ENCODE measurements at places on chromosomes 1 and 21. TPM values are rescaled to one million over a fixed set of nuclear protein-coding genes. Genes with fewer than 3 reads are reported as not detected.

Gene VWA1
- 15.2 TPM for total RNA-seq

Gene OR2T1
- total RNA-seq, result not detected

GRCh38 chr1:37636435-37636834, 1.7 kb upstream of the RSPO1 start:
- no peaks in the 10 kb centered on the region for H3K36me3 ChIP-seq
- no peak overlapping the region for H3K4me3 ChIP-seq
- peaks cover 20% of the 10 kb centered on the region for H3K27me3 ChIP-seq
- no peak overlapping the region for H3K27ac ChIP-seq
- H3K4me1 ChIP-seq, result peaks cover 15% of the 10 kb centered on the region
- DNase-seq, result no peak

DNA sequence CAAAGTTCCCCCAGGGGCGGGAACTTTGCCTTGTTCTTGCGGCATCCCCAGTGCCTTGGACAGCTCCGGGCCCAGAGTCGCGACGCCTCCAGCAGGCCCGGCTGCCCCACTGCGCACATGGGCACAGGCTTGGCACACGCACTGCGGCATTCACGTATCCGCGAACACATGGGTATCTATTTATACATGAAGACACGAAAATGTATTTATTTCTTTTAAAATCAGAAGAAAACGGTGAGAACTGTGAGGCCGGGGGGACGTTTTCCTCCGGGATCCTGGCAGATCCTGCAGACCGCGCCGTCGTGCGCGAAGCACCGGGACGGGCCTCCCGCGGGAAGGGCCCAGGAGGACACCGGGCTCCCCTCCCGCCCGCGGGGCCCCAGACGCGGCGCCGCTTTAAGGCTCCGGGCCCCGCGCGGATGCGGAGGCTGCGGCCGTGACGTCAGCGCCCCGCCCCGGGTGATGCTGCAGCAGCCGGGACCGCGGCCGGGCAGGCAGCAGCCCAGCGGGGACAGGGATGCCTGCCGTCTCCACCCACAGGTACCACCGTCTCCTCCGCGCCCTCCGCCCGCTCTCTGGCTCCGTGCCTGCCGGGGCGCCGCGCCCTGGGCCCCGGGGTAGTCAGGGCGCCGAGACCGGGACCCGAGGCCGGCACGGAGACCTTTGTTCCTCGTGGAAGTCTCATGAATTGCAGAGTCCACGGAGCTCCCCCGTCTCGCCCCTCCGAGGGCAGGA, at the start of gene SLC45A1:
Gene SLC45A1 (plus strand): TSS at position 468 of the 735 bp plus-strand sequence. CDS start 6,216 bp downstream, outside the sequence.
- DNase-seq, result peak; percentile 81
- H3K27ac ChIP-seq, result no peak within 1 kb of the TSS
- no peaks in the 10 kb centered on the region for H3K27me3 ChIP-seq

GRCh38 chr1:207754974-207755700, 3.3 kb downstream of the CD46 start:
- H3K4me1 ChIP-seq, result no peaks in the 10 kb centered on the region
- H3K4me3 ChIP-seq, result no peak overlapping the region
- DNase-seq, result no peak
- H3K27me3 ChIP-seq, result no peaks in the 10 kb centered on the region
- no peak overlapping the region for H3K27ac ChIP-seq

GRCh38 chr1:76330991-76331603, 256.6 kb downstream of the ST6GALNAC3 start:
- no peak overlapping the region for H3K4me3 ChIP-seq
- no peaks in the 10 kb centered on the region for H3K36me3 ChIP-seq
- H3K27me3 ChIP-seq, result no peaks in the 10 kb centered on the region
- no peak for DNase-seq
- H3K4me1 ChIP-seq, result no peaks in the 10 kb centered on the region
- H3K27ac ChIP-seq, result no peak overlapping the region

Gene FLG2
- not detected for total RNA-seq

Data from right atrium auricular region (tissue), 2 donors.